ENCODE measurements at places on chromosomes 3 and 15.

- no peak for DNase-seq
Measured at GRCh38 chr3:140355481-140355880, 322.4 kb upstream of the TRIM42 start.

DNA sequence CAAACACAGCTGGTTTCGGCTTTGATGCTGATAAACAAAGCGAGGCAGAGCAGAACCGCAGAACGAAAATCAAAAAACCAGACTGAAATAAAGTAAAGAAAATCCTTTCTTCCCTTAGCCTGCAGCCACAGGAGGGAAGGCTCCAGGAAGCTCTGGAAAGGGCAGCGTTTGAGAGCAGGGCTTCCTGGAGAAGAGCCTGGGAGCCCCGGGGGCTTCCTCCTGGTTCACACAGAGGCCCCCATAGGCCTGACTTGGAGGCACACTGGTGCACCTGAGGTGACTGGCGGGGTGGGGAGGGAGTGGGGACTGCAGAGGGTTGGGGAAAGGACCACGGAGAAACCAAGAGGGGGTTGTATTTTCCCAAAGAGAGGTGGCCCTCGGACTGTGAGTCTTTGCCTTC lies 98.8 kb upstream of the WNT5A start:
- DNase-seq, result no peak

DNA sequence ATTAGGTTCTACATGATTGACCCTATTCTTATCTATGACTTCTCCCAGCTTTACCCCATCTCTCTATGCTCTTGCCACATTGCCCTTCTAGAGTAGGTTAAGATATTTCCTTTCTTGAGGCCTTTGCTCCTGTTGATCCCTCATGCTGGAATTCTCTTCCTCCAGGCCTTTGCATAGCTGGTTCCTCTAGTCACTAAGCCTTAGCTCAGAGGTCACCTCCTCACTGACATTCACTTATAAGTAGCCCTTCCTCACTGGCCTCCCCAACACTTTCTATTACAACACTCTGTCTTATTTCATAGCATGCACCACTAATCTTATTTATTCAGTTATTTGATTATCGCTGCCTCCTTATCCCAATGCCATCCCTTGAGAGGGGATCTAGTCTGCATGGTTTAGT lies 228.4 kb upstream of the COL8A1 start:
- DNase-seq, result no peak

DNA sequence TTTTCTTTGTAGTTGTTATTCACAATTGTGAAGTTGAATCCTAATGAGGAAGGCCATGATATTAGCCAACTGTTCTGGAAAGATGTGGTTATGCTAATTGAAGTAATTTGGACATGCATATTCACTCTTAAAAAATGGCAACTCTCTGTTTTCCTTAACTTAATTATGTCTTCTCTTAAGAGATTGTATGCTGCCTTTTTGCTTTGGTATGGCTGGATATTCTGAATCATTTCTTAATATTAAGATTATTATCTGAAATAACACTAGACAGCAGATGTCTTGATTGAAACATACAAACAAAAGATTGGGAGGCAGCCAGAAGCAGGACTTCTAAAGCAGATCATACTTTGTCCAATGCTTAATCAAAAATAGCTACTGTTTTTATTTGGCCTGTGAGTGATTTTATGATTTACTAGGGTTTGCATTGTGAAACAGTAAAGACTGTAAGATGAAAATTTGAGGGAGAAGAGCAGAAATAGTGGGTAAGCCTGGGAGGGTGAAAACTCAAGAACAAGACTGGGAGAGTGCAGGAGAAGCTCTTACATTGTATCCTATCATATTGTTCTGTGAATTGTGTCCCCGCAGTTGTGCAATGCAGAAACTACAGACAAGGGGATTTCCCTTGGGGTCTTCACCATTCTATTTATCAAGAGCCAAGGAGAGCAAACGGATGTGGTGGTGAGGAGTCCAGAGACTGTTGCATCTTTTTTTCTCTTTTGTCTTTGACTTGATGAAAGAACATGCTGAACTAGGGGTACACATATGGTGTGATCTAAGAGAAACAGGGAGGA lies 554.8 kb downstream of the TUSC7 start:
- no peak for DNase-seq

DNA sequence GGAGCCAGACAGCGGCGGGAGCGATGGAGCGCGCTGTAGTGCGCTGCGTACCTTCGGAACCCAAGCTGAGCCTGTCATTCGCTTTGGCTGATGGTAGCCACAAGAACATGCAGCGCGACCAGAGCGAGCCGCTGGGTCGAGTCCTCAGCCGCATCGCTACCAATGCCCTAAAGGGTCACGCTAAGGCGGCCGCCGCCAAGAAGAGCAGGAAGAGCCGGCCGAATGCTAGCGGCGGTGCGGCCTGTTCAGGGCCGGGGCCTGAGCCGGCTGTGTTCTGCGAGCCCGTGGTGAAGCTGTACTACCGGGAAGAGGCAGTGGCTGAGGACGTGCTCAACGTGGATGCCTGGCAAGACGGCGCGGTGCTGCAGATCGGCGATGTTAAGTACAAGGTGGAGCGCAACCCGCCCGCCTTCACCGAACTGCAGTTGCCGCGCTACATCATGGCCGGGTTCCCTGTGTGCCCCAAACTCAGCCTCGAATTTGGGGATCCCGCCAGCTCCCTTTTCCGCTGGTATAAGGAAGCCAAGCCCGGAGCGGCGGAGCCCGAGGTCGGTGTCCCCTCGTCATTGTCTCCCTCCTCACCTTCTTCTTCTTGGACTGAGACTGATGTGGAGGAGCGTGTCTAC lies 498 bp downstream of the PDE12 start:
- DNase-seq, result peak; percentile 14

DNA sequence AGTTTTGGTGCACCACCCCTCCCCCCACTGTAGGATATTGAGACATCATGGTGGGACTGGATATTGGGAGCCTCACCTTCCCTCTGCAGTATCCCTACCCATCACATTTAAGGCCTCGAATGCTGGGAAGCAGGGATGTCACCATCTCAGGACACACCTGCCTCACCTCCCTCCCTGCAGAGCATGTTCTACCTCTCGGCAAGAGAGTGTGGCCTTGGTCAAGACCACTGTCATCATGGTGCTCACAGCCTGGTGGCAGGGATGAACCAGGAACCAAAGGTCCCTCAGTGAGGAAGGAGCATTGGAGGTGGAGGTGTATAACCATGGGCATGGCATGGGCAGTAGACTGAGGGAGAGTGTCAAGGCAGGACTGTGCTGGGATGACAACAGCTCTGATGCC lies 104.8 kb downstream of the CORO2B start:
- DNase-seq, result no peak

GRCh38 chr3:193832833-193833413 lies 239.9 kb downstream of the OPA1 start:
- DNase-seq, result no peak

- peak; percentile 54 for DNase-seq
Measured at GRCh38 chr15:57591822-57592367, at the start of gene MYZAP. Gene MYZAP, plus strand, starts transcription at chr15:57591904. Its CDS starts 131 bp downstream, at chr15:57592035.

DNA sequence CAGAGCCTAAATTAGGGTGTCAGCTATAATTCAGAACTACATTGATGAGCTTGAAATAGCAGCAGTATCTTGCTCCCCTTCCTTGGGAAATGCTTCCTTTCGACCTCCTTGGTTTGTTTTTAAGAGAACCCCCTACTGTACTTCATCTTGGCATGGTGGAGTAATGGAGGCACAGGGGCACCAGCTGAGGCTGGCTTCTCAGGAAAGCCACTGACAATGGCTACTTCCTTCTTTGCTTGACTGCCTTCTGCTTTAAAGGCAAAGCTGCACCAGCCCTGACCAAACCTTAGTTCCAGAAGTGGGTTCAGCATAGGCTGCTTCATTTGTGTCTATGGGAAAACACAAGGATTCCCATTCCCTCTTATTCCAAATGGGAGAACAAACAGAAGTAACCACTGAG lies 1.5 kb upstream of the FBXL22 start:
- no peak for DNase-seq

GRCh38 chr3:89565098-89565497 lies 457.7 kb downstream of the EPHA3 start:
- DNase-seq, result no peak

DNA sequence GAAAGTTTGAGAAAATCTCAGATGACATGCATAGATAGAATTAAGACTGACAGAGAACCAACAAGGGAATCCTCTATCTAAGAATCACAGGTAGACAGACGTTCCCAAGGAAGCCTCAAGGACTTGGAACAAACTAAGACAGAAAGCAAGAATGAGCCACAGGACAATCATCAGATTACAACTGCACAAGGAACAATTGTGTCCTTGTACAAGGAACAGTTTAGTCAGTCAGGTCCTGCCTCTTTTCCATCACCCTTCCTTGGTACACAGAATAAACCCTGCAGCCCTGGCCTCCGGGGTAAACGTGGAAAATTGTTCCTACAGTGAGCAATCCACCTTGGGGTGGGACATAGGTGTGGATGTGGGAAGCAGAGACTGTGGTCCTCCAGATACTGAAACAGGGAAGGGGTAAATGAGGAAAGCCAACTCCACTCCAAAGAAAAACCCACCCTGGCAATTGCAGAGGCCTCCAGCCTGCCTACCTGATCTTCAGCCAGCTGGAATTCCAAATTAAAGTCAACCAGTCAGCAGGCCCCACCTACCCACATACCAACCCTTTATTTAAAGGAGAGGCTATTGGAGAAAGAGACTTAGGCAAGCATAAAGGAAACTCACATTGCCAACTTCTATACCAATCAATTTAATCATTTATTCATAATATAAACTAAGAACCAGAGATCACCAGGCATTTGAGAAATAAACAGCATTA lies 73.4 kb downstream of the ULK4 start:
- no peak for DNase-seq

GRCh38 chr15:80743189-80743833 lies 35.9 kb upstream of the CEMIP start:
- no peak for DNase-seq

GRCh38 chr15:70374096-70374495 lies 276.4 kb upstream of the TLE3 start:
- DNase-seq, result no peak

DNA sequence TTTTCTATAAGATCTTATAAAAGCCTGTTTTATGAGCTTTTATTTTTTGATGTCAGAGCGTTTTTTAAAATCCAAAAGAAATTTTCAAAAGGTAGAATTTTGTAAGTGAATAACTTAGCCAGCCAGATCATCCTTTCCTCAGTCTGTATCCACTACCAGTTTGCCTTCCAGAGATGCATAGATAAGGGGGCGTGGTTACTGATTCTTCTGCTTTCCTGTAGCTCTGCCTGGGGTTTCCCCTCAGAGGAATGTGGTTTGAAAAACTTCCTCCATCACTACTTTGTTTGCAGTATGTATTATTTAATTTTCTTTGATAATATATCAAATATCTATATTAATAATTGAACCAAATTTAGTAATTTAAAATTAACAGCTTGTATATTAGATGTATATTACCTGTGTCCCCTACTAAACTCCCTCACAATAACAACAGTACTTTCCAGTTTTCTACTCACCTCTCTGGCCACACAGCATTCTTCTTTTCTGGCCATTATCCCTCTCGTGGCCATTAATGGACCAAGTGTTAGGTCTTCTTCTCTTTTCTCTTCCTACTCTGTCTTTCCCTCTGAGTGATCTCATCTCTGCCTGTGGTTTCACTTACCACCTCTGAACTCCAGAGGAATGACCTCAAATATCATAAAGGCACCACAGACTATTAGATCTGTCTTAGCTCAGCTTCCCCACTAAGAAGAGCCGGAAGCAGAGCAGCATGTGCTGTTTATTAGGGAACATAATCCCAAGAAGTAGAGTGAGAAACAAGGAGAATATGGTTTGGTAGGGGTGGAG lies 239.7 kb downstream of the UBE2E2 start:
- DNase-seq, result no peak

GRCh38 chr15:39125904-39126303 lies 455.0 kb upstream of the THBS1 start:
- peak; percentile 12 for DNase-seq

DNA sequence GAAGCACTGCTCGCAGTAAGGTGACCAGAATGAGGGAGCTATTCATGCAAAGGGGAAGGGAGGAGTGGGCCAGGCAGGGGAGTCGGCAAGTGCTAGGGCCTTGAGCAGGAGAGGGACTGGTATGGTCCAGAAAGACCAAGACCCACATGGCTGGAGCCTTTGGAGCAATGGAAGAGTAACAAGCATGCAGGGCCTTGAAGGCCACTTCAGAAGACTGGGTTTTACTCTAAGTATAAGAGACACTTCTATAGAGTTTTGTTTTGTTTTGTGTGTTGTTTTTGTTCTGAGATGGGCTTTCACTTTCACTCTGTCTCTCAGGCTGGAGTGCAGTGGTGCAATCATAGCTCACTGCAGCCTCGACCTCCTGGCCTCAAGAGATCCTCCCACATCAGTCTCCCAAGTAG lies 42.0 kb downstream of the BFSP2 start:
- DNase-seq, result no peak

- DNase-seq, result no peak
Measured at GRCh38 chr15:56528136-56528535, 63.2 kb upstream of the MNS1 start.

DNA sequence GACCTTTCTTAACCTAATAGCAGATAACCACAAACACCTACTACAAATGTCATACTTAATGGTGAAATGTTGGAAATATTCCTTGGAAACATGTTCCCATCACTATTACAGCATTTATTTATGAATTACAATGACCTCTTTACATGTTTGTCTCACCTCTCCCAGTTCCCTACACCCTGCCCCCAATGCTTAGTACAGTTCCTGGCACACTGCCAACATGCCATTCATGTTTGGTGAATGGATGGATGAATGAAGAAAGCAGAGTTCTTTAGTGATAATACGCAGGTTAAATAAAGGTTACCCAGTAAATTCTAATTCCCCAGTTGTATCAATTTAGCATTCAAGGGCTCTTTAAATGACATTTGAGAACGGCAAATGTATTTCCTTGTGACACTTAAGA lies 259.9 kb upstream of the ATP11B start:
- DNase-seq, result no peak

GRCh38 chr3:12369029-12369428 lies 80.2 kb downstream of the PPARG start:
- DNase-seq, result no peak

GRCh38 chr15:90160781-90161727 lies 40.1 kb upstream of the SEMA4B start:
- no peak for DNase-seq

GRCh38 chr3:132325103-132325606 lies 7.9 kb downstream of the ACP3 start:
- DNase-seq, result no peak
